Activated CD4-positive, alpha-beta T cell treated with anti-CD3 and anti-CD28 coated beads, Interleukin-2, amount 50 U/mL, for 16 hours (primary cell): ENCODE measurements at places on chromosomes 4 and X.

DNA sequence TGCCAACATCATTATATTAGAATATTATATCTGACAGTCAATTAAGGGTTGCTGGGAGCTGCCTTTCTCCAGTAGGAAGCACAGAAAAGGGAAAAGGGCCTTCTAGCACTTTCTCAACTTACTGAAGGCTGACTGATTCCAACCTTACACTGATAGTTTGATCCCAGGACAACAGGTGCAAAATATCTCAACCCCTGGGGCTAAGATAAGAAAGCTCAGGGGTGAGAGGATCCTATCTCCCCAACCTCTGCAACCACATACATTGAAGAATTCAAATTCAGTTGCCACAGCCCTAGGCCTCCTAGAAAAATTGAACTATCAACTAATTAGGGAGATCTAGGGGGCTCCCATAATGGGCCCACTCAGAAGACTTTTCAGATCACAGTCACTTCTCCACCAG, 179.1 kb upstream of the GPRIN3 start:
- no peak for DNase-seq

- no peak for DNase-seq
These were observed 20.1 kb downstream of the ARHGEF9 start for GRCh38 chrX:63764946-63765345.

DNA sequence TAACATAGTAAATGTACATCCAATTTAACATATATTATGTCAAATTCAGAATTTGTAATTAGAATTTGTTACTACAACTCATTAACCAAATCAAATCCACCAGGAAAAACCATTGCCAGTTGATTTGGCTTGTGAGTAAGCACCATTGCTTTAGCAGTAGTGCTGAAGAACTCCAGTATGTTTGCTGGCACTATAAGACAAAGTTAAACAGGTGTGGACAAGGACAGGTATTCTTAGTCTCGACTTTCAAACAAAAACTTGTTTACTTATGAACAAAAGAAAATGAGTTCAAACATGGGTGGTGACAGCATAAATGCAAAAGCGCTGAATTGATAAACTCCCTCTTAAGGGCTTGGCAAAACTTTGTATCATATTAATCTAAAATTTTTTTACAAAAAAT, 1.3 kb upstream of the ADH7 start:
- DNase-seq = no peak

DNA sequence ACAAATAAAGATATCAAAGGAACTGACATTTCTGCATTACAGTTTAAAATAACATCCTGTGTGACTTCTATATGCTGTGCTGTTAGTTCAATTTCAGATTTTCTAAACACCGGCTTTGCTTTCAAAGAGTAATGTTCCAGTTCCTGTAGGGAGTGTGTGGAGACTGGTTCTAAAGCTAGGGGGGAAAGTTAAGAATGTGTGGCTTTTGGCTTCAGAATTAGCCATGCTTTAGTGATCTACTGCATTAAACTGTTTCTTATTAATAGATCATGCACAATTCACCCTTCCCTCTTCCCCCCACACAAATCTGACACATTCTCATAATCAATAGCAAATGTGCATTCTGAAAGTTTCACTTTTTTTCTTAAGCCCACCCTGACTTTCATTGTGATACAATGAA, 32.0 kb upstream of the DKK2 start:
- no peak for DNase-seq

- peak; percentile 80 for DNase-seq
These were observed 208.8 kb downstream of the OR13H1 start for GRCh38 chrX:131752493-131753198.

DNA sequence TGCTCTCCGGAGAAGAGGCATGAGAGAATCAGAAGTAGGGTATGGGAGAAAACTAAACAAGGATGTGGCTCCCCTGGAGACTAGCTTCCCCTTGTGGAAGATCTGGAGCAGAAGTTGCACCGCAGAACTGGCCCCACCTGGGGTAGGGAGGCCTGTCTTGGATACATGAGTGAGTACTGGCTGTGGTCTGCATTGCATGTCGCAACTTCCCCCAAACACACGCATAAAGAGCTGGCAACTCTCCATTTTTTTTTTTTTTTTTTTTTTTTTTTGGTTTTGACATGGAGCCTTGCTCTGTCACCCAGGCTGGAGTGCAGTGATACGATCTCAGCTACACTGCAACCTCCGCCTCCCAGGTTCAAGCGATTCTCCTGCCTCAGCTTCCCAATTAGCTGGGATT, 119.9 kb downstream of the EGF start:
- no peak for DNase-seq

DNA sequence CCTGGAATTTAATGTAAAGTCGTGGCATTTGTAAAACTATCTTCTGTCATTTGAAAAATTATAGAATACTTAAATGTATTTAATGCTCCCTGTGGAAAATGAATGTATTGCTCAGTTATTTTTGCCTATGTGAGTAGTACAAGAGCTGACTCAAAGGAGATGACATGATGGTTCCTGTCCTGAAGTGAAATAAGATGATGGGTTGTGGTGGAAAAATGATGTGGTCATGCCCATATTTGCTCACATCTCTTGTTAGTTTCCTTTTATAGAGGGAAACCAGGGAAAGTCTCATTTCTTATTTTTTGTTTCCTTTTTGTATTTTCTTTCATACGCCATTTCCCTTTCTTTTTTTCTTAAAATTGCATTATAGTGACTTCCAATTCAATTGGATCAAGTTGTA, 23.7 kb downstream of the PLS3 start:
- DNase-seq = peak; percentile 32
